Smooth muscle cell of the coronary artery (primary cell): ENCODE measurements at places on chromosomes 5 and 9. TPM values are rescaled to one million over a fixed set of nuclear protein-coding genes. Genes with fewer than 3 reads are reported as not detected.

Gene CKMT2
- 2.5 and 12.8 TPM in 2 replicates for total RNA-seq

Gene PCDHB16
- total RNA-seq: 0.23 and 0.70 TPM in 2 replicates

Gene FIBCD1
- 0.12 and 2.4 TPM in 2 replicates for total RNA-seq

Gene LRRC70
- total RNA-seq: 0.53 and 1.4 TPM in 2 replicates
